LHCN-M2 (cell line): ENCODE measurements at places on chromosomes 11 and 22.

DNA sequence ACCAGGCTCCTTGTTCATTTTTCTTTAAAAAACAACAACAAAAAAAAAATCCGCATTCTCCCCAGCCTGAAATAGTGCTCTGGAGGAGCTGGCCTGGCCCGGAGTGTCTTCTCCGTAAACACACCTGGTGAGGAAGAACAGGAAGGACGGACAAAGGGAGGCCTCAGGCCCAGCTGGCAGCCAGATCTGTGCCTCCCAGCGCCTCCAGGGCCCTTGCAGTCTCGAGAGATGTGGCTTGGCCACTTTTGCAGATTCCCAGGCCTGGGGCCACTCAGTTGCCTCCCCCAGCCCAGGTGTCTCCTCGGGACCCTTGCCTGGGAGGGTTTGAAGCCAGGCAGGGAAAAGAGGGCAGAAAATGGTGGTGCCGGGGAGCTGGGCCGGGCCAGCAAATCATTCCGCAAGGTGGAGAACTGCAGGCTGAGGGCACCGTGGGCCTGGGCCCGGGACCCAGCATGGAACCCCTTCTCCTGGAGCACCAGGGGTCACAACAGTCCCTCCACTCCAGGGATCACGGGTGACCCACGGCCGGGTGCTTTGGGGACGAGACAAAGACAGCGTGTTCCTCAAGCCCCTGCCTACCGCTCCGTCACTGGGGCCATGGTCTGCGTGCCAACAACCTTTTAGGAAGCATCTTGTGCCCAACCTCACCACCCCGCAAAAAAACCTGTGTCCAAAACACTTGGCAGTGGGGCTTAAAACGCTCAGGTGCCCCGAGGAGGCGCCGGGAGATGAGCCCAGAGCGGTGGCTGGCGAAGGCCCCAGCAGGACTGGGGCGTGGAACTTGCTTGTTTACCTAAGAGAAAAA is 67.1 kb upstream of the WNT7B start:
- DNase-seq = peak; percentile 50

- DNase-seq = no peak
Observed at GRCh38 chr11:123434911-123435310, 4.8 kb downstream of the GRAMD1B start.

GRCh38 chr11:22193348-22194051 is 615 bp downstream of the ANO5 start:
- DNase-seq = no peak

DNA sequence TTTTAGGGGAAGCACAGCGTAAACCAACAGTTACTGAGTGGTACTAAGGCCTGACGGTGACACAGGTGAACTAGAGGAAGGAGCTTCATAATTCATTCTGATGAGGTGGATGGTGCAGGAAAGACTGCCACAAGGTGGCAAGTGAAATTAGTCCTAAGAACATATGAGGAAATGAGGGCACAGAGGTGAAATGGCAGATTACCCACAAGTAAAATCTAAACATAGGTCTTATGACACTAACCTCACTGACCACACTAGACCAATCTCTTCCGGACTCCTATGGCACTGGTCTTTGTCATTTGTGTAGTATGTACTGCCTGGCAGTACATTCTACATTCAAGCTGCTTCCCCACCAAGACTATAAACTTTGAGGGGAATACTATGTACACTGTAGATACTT is 20.2 kb downstream of the GAB2 start:
- no peak for DNase-seq

DNA sequence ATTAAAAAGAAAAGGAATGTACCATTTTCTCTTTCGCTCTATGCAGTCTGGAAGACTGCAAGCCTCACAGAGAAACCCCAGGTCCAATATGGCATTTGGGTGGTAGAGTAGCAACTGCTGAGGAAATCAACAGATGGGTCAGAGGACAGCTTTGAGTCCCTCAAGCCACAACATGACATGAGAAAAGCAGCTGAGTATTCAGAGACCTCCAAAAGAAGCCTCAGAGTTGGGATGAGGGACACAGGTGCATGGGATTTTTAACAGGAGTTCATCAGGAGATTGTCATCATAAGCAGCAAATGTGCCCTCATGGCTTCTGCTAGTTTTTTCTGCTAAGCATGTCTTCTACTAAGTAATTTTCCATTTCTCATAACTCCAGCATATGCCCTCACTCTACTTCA is 111.6 kb downstream of the BLID start:
- DNase-seq = no peak

DNA sequence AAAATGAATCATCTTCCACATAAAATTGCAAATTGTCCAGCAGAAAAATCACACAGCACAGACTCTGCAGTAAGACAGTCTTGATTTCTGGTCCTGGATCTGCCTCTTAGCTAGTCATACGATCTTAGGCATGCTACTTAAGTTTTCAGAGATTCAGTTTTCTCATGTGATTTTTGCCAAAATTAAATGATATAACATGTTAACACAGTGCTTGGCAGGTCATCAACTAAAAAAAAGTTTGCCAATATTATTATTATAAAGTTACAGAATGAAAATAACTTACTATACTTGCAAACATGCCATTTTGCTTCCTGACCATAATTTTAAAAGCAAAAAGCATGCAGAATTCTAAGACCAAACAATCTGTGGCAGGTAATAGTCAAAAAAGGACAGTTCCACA is 15.1 kb downstream of the RAB30 start:
- no peak for DNase-seq

- DNase-seq = no peak
Observed at GRCh38 chr22:38230916-38231315, 29.1 kb downstream of the MAFF start.

GRCh38 chr11:90855531-90855930 is 632.7 kb upstream of the CHORDC1 start:
- DNase-seq = no peak

- DNase-seq = peak; percentile 59
Observed at GRCh38 chr11:69463181-69463994, 18.1 kb upstream of the LINC01488 start.

DNA sequence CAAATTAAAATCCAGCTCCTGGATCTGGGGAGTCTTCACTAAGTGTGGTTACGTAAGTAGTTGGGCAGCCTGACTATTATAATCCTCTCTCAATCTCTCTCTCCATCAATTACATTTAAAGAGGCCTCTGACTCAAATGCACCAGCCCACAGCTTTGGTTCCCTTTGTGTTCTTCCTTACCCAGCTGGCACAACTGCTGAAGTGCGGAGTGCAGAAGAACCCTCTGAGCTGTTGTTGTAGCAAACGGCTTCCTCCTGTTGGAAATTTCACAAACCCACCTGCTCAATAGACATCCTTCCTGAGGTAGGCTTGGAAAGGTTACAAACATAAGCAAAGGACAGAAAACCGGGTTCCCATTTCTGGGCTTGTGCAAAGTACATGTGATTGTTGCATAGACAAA is 17.0 kb upstream of the SORL1 start:
- DNase-seq = no peak

DNA sequence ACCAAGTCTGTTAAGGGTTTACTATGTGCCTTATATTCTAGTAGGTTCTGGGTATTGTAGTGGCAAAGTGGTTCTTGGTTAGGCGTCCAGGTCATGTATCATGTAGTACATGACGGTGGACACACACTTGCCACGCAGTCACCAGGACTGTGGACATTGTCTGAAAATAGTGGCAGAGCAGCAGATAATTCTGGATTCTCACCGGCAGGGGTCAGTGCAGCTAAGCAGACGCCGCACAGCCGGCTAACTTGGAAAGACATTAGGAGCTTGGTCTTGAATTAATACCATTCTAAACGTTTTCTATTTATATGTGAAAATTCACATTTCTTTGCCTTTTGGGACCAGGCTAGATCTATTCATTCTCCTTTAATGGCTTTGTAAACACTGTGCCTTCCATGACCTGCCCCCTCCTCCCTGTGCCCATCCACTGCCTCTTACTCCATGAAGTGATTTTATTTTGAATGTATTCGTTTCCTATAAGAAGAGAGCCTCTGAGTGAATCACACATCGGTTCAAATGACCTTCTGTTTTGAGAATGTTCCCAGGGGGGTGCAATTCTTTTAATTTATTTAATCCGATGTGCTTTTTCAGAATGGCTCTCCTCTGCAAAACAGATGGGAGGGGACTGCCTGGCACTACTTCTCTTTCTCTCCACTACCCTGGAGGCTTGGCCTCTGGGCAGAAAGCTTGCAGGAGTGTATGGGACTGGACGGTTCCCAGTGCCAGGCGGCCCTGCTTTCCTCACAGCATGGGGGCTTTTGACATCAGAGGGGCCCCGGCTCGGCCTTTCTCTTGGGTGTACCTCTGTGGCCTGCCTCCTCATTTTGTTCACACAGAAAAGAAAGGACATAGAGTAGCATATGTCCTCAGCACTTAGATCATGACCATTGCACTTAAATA is 378.0 kb downstream of the NTM start:
- DNase-seq = peak; percentile 67

- peak; percentile 79 for DNase-seq
Observed at GRCh38 chr22:42608823-42609361, 5.8 kb downstream of the POLDIP3 start.

DNA sequence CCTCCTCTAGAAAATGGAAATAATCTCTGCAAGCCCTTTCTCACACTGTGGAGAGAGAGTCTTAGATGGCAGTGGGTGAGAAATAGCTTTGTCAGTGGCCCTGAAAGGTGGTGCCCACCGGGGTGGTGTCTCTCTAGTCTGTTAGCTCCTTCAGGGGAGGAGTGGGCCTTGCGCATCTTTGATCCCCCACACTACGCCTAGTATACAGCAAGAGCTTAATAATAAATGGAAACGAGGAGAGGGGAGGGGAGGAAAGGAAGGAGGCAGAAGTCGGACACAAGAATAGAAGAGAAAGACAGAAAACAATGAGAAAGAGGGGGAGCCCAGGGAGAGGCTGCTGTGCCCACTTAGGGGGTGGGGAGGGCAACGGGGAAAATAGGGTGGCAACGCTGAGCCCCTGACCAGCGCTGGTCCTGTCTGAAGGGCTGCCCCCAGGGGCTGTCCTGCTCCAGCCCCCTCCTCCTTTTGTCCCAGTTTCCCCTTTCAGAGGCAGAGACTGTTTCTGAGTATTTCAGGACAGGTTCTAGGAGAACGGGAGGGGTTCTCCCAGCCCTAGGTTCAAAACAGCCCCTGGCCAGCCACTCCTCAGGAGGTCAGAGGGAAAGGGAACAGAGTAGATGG is 1.2 kb downstream of the ARRB1 start:
- no peak for DNase-seq

DNA sequence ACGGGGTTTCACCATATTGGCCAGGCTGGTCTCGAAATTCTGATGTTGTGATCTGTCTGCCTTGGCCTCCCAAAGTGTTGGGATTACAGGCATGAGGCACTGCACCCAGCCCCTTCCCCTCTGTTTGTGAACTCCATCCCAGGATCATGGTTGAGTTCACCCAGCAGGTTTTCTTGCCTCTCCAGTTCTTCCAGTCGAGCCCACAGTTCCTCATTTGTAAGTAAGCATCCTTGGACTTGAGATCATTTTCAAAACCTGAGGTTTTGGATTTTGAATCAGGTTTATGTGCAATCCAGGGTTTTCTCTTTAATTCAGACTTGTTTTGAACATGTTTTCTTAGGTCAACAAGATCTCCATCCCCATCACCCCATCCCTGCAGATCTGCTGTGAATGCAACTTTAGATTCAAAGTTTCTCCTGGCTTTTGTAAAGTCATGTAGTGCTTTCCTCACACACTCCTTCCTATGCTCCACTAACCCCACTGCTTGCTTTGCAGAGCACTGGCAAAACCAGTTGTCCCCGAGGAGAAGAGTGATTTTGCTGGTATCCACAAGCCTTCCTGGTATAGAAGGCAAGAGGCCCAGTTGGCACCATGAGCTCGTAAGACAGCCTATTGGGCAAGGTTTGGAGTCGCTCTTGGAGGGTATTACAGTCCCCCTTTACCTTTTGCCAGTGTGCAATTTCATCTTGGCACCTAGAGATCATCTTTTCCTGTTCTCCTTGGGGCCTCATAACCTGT is 14.7 kb upstream of the VPREB1 start:
- DNase-seq = no peak

DNA sequence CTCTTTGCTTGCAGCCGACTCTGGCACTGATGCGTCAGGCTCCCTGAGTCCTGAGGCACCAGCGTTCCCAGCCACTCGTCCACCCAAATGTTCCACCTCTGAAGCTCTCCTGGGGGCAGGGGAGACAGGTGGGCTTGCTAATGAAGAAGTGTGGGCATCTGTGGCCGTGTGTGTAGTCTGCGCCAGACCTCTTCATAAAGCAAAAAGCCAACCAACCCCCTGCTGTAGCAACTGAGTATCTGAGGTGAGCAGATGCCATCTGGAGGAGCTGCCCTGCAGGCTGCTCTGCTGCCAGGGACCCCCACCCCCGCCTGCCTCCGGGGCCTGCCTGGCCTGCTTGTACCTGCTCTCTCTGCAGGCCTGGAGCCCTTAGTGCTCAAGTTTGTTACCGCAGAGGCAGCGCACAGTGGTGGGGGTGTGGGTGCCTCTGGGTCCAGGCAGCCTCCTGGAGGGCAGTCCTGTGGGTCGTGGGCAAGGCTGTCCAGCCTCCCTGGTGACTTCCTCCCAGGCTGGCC is 272.5 kb downstream of the TBC1D22A start:
- DNase-seq = no peak

GRCh38 chr11:134464196-134464595 is 52.2 kb upstream of the B3GAT1 start:
- no peak for DNase-seq

- peak; percentile 88 for DNase-seq
Observed at GRCh38 chr22:46076651-46077339, 73.5 kb upstream of the PPARA start.

- no peak for DNase-seq
Observed at GRCh38 chr22:42711895-42712837, 8.5 kb downstream of the A4GALT start.

DNA sequence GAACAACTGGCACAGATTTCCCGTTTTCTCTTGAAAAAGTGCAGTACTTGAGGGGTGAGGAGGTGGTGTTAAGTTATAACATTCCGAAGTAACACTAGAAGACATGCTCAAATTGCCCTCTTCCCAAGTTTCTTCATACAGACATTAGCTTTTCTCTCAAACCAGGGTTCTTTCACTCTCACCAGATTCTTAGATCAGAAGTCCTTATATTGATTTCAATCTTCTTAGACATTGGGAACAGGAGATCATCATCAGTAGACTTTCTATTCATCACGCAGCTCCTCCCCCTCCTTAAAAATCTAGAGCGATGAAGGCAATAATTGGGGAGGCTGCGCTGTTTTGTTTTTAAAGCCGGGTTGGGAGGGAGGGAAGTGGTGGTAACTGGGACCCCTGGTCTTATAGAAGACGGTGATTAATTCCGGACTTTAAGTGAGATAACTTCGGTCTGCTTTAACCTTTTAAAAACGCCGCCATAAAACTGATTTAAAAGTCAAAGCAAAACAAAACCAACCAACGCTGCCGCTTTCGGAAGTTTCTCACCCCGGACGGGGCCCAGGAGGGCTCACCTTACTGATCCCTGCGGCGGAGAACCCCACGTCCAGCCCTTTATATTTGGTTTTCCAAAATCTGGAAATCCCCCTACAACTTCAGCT is 665 bp downstream of the USP28 start:
- peak; percentile 36 for DNase-seq

DNA sequence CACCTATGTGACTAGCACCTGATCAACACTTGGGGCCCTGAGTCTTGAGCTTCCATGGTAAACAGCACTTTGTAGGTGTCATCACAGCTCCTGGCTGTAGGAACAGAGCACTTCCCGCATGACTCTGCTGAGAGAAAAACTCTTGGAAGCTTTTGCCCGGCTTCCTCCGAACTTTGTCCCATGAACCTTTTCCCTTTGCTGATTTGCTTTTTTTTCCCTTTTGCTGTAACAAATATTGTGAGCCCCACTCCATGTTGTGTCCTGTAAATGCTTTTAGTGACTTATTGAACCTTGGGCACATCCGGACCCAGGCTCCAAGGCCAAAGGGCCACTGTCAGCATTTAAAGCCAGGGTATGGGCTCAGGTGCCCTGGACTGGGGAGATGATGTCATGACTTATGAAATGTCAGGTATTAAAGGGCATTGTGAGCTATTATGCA is 391.1 kb downstream of the TENM4 start:
- DNase-seq = no peak
